Activated T-cell treated with anti-CD3 and anti-CD28 coated beads, Interleukin-2, amount 50 U/mL, for 4 hours (primary cell): ENCODE measurements at places on chromosomes 5 and 9. TPM values are rescaled to one million over a fixed set of nuclear protein-coding genes. Genes with fewer than 3 reads are reported as not detected.

DNA sequence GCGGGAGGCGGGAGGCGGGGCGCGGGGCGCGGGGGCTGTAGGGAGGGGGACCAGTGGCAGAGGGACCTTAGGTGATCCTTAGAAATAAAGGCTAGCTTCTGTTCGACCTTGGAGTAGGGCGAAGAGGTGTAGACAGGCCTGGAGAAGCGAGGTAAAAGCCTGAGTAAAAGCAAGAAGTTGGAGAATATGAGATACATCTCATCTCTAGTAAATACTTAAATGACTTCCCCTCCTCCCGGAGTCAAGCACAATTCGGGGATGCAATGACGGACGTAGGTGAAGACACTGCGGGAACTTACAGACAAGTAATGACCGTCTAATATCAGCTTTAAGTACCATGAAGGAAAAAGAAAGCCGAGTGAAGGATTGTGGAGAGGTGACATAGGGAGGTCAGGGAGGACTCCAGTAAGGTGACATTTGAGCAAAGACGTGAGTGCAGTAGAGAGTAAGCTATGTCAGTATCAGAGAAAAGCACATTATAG, 466 bp downstream of the SMC2 start:
- no peak for DNase-seq

NFX1 gene
- total RNA-seq = 36.0 TPM

- DNase-seq = peak; percentile 17
Measured at GRCh38 chr5:80181618-80182211, 74.1 kb downstream of the SERINC5 start.

TMOD1 gene
- 0.96 TPM for total RNA-seq

DNA sequence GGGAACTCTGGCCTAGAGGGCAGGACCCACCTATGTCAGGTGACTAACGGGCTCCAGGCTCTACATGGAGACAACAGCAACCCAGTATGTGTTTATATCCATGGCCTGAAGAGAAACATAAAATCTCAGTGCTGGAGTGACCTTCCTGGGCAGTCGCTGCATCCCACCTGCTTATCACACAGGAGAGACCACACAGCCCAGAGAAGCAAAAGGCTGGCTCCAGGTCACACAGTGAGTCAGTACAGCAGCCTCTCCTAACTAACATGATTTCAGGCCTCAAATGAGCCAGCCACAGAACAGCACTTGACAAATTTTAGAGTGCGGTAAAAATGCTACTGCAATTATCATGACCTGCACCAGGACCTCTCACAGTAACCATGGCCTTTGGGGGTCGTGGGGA, 54.0 kb upstream of the TGFBR1 start:
- no peak for DNase-seq

NR2F1-AS1 gene
- not detected for total RNA-seq

POC5 gene
- 17.2 TPM for total RNA-seq

GRCh38 chr5:111572561-111572960, 60.2 kb upstream of the STARD4 start:
- no peak for DNase-seq

DNA sequence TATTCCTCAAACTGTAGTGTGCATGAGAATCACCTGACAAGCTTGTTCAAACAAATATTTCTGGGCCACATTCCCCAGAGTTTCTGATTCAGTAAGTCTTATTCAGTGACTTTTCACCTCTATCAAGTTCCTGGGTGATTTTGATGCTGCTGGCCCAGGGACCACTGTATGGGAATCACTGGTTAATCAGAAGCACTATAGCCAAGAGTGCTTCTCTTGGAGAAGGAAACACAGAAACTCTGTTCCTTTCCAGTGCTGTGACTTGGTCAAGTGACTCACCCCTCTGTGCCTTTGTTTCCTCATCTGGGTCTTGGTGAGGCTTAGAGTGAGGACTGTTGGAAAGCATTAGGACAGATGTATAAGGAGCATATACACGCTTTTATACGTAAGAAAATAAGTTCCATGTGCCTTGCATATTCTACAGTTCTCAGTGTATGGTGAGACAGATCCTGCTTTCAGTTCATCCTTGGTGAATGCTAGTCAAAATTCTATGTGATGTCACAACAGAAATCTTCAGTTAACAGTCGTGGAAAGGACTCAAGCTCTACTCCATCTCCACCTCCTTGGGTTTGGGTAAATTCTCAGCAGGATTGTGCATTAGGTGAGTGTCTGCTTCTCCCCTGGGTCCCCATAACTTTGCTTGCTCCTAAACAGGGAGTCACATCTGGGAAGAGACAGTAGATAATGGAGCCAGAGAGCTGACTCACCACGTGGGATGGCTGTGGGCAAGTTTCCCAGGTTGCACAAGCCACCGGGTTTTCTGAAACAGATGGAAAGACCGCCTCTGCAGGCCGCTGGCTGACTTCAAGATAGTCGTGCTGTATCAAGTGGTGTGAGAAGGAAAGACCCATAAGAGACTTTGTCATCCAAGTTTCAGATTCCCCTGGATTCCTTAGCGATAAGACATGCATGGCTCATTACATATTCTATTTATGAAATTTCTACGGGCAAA, 117.0 kb downstream of the NXNL2 start:
- DNase-seq = no peak
